ENCODE measurements at places on chromosomes 16 and 17.

- DNase-seq = no peak
These were observed 20.5 kb downstream of the METTL9 start for GRCh38 chr16:21619765-21620425.

- peak; percentile 63 for DNase-seq
These were observed 1.0 kb downstream of the HERPUD1 start for GRCh38 chr16:56932721-56933619.

- no peak for DNase-seq
These were observed 409.7 kb upstream of the CDH8 start for GRCh38 chr16:62445909-62446308.

- peak; percentile 47 for DNase-seq
These were observed 1.3 kb upstream of the RAB40C start for GRCh38 chr16:588639-588888.

DNA sequence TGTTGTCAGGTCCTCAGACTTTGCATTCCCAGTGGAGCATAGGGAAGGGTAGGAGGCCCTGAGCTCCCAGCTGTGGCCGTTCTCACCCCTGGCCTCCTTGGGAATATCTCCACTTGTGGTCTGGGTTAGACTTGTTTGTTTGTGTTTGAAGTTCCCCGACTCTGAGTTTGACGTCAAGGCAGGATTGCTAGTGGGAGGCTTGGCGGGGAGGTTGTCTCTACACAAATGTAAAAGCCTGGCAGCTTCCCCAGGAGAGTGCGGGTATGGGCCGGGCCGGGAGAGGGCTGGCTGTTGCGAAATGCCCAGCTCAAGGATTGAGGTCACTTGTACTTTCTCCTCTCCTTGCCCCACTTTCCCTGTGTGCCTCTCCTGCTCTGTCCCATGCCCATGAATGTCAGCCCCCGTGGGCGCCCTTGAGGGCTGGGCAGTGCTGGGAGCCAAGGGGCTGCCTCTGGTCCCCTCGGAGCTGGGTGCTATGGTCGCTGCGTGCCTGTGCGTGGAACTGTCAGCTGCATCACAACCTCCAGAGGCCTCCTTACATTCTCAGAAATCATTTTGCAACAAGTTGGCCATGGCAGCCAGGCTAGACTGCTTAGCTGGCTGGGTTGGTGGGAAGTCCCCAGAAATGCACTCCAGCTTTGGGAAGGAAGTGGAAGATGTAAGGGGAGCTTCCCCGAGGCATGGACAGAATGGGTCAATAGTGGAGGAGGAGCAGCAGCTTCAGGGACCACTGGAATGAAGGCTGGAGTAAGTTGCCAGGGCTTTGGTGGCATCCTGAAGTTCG, 84.3 kb downstream of the KSR1 start:
- peak; percentile 96 for DNase-seq

GRCh38 chr16:189604-190186, 9.4 kb downstream of the HBQ1 start:
- DNase-seq = no peak

GRCh38 chr17:45648642-45649041, 135.5 kb upstream of the CRHR1 start:
- no peak for DNase-seq

DNA sequence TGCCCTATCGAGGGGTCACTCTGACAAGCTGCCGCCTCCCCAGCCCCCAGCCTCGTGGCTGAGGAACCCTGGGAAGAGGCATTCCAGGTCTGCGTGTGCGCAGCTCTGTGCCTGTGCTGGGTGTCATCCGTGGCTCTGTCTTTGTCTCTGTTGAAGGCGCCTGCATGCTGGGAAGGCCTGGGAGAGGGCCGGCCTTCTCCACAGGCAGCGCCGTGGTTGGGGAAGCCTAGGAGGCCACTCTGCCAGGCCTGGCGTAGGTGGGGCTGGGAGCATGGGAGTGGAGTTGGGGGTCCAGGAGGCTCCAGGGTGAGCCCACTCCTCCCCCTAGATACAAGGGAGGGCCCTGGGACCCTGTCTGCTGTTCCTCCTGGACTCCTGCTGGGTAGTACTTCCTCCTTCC, 3.3 kb downstream of the NHERF2 start:
- DNase-seq = no peak

DNA sequence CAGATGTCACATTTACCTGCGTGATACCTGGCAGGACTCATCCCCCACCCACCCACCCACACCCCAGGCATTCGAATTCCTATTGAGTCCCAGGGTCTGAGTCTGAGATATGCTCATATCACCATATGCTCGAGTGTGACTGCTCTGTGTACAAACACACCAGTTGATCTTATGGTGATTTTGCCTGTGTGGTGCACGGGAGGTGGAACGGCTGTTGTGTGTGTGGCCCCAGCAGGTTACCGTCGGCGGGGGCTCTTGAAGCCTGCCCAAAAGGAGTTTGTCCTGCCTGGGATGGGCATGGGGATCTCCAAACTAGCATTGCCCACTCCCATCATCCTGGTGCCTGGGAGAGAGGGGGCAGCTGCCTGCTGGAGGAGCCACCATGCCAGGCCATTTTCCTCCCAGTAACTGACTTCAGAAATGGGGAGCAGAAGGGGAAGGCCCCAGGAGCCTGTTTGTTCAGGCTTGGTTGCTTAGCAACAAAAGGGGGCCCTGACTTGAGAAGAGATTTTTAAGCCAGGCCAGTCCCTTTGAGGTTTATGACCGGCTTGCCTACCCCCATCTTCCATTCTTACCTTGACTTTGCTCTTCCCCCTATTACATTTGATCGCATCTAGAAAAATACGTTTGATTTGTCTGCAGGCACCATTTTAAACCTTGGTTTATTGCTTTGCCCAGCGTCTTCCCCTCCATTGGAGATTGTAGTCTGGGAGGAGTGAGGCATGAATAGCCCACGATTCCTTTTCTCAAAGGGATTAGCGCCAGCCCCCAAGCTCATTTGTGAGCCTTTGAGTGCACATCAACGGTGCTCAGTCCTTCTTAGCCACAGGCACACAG, 217.7 kb downstream of the CCDC182 start:
- DNase-seq = no peak

DNA sequence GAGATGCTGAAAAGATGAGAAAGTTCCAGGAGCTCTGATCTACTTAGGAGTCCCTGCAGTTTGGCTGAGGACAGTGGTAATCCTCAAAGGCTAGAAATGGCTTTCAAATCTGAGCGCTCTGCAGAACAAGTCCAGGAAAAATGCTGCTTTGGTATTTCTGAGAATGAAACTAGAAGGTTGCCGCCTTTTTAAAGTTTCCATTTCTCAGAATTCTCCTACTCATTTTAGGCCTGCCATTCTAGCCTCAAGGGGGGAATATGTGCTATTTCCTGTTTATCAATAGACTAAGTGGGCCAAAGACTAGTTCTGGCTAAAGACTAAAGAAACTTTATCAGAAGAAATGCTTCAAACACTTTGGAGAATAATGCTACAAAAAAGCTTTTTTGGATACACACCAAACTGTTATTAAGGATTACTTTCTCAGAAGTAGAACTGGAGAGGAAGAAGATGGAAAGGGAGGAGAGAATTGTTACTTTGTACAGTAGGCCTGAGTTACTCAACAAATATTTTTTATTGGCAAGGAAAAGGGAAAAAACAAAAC, at the start of gene SLFN12L:
SLFN12L (minus strand) TSS at position 78 of the 541 bp plus-strand sequence. CDS start 15,314 bp downstream, outside the sequence.
- DNase-seq = no peak

- DNase-seq = no peak
These were observed 30.9 kb upstream of the RPRML start for GRCh38 chr17:47009759-47010594.

Data from AG20443 (cell line).